ENCODE measurements at places on chromosomes 4 and X.

GRCh38 chr4:150970685-150971151 is 44.4 kb downstream of the LRBA start:
- DNase-seq, result no peak

DNA sequence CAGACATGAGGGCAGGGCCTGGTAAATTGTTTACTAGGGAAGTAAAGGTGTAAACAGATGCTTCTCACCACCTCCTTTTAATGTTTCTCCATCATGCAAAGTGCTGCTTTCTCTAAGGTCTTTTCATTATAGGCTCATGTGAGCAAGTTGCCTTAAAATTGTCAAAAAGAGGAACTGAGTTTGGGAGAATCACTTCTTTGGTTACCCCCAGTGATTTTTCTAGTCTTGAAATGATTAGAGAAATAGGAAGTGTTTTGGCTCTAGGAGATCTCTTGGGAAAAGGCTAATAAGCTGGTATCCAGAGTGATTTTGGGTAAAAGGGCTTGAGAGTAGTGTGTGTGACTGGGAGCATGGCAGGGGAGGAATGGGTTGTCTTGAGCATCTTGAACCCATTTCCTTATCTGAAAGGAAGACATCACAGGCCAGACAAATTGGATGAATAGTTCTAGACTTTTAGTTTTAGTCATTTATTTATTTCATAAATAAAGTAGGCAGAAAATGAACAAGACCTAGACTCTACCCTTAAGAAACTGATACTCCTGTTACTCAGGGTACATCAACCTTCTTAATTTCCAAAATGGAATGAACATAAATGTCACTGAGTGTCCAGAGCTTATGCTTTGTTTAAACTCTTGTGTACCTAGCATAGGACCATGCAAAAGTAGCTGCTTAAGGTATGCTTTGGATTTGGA is 14.2 kb downstream of the GRPR start:
- no peak for DNase-seq

DNA sequence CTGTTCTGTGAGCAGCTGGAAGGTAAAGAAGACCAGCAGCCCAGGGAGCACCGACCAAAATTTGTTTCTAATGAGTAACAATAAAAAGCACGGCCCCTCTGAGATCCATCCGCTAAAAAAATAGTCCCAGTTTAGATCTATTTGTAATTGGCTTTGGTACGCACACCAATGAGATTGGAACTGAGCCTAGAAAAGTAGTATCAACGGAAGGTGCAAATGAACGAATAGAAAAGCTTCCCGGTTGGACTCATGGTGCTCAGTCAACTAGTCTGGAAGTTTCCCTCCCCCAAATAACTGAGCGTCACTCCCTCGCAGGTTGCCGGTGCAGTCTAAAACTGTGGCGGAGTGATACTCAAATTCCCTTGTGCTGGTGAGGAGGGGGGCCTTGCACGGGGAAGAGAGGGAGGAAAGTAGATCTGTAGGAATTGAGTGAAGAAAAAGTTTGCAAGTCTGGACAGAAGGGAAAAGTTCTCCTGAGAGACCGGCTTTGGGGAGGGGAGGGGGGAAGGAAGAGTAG is at the start of gene COL4A5:
Gene COL4A5, plus strand, starts transcription at position 413 of the 517 bp plus-strand sequence. CDS start 288 bp downstream, outside the sequence.
- peak; percentile 23 for DNase-seq

DNA sequence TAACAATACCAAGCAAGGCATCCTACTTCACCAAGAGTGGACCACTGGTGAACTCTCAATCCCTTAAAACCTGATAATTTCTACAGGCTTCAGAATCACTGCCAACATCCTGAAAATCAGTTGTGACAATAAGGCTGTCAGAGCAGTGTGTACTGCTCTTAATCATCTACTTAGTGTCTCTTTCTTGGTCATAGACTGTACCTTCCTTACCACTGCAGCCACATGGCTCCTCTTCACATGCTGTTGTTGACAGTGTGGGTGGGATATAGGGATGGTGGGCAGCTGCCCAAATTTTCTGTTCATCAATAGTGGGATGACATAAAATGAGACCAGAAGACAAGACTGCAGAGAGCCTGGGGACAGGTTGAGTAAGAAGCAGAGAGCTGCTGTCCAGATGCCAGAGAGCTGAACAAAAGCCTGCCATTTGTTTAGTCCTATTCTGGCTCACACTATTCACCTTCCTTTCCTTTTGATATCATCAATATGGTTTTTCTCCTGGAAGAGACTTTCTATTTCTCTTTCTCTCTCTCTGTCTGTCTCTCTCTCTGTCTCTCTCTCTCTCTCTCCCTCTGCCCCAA is 178.9 kb downstream of the MGST2 start:
- no peak for DNase-seq

GRCh38 chr4:74111990-74112389 is 13.0 kb upstream of the CXCL2 start:
- DNase-seq, result peak; percentile 48

DNA sequence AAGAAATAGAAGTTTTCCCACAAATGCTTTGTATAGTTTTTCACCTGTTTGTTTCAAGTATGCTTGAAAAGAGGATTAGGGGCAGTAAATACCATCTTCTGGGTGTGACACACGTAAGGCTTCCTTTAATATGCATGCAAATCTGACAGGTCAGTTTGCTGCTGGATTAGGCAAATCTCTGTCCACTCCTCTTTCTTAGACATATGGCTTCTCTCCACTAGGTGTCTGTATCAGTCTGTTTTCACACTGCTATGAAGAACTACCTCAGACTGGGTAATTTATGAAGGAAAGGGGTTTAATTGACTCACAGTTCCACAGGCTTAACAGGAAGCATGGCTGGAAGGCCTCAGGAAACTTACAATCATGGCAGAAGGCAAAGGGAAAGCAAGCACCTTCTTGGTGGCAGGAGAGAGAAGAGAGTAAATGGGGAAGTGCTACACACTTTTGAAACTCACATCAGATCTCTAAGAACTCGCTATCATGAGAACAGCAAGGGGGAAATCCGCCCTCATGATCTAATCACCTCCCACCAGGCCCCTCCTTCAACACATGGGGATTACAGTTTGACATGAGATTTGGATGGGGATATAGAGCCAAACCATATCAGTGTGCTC is 66.9 kb downstream of the TAB3 start:
- no peak for DNase-seq

GRCh38 chrX:39174772-39175417 is 373.6 kb downstream of the MID1IP1 start:
- no peak for DNase-seq

- no peak for DNase-seq
These were observed 80.9 kb upstream of the MSANTD1 start for GRCh38 chr4:3168029-3168428.

DNA sequence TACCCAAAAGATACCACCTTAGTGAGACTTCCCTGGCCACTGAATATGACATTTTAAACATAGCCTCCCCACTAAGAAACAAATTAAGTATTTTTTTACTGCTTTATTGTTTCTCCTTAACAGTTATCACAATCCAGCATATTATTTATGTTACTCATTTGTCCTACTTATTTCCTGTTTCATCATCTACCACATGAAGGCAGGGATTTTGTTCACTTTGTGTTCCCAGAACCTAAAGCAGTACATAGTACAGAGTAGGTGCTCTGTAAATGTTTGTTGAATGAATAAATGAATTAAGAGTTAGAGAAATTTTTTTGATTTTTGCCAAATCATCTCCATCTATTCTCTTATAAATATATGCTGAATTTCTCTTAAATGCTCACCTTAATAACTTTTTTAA is 318.4 kb upstream of the GIMD1 start:
- DNase-seq, result no peak

DNA sequence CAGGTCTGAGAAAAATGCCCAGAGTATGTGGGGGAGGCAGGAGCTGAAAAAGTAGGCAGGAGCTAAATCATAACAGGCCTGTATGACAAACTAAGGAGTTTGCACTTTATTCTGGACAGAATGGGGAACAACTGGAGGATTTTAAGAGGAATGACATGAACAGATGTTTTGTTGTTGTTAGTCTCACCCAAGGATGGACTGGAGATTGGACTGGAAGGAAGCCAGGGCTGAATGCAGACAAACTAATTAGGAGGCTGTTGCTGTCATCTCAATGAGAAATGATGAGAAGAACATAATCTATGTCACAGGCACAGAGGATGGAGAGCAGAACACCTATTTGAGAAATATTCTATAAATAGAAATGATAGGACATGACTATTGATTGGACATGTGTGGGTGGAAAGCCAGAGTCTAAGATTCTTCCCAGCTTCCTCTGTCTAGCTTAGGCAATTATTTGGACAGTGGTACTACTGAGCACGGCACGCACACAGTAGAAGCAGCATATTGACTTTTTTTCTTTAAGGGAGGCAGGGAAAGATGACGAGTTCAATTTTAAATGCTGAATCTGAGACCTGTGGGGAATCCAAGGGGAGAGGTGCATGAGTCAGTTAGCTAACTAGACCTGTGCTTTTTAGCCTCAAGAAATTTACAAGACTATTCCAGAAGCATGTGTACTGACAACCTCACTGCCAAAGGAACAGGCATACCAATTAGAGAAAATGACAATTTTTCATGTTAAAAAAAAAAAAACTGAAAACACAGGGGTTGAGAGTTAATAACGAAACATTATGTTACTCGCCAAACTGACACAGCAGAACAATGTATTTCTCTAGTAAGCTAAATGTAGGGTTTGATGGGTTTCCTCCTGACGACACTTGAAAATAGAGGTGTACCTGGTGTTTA is 963 bp upstream of the USO1 start:
- DNase-seq, result peak; percentile 12

GRCh38 chrX:47212381-47213293 is 5.8 kb upstream of the CDK16 start:
- no peak for DNase-seq

GRCh38 chr4:97593248-97593647 is 550.0 kb downstream of the STPG2 start:
- DNase-seq, result no peak

DNA sequence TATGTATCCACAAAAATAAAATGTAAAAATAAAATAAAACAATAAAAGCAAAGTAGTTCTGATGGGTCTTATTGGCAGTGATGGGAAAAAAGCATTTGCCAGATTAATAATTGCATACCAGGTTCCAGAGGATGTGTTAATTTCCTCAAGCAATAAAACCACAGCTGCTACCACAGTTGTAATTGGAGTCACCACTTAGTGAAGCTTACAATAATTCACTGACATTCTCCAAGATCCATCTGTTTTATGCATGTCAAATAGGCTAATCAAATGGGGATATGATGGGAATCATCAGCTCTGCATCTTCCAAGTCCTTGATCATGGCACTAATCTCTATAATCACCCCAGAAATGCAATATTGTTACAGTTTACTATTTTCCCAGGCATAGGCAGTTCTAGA is 123.5 kb upstream of the EMCN start:
- peak; percentile 7 for DNase-seq

- no peak for DNase-seq
These were observed 9.4 kb upstream of the CCNQ start for GRCh38 chrX:153608376-153608775.

- no peak for DNase-seq
These were observed 223.4 kb upstream of the RPL34 start for GRCh38 chr4:108396900-108397497.

- no peak for DNase-seq
These were observed 37.9 kb upstream of the MXRA5 start for GRCh38 chrX:3384327-3384726.

DNA sequence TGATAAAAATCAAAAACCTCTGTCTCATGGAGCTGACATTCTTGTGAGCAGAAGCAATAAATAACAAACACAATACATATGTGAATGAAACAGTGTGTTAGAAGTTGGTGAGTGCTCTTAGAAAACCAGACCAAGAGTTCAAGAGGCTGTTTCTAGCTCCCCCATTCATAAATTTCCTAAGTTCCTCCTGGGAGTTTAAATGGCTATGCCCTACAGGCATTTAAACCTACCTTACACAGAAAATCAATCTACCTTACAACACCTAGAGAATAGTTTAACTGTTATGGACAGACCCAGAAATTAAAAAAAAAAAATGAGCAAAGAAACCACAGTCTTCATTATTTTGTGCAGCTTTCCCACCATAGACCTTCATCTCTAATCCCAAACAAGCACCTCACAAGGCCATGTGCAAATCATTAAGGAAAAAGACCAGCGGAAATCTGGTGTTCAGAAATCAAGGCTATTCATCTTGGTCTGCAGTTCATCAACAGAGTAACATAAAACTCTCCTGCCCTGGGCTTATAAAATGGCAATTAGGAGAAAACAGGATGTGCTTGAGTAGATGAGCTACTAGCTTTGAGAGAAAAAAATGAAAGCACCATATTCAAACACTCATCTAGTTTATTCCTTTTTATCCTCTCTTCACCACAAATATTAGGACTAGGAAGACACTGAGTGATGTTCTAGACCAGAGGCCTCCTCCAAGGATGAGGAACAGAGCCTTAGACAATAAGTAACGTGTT is 147.2 kb downstream of the SHROOM3 start:
- no peak for DNase-seq

DNA sequence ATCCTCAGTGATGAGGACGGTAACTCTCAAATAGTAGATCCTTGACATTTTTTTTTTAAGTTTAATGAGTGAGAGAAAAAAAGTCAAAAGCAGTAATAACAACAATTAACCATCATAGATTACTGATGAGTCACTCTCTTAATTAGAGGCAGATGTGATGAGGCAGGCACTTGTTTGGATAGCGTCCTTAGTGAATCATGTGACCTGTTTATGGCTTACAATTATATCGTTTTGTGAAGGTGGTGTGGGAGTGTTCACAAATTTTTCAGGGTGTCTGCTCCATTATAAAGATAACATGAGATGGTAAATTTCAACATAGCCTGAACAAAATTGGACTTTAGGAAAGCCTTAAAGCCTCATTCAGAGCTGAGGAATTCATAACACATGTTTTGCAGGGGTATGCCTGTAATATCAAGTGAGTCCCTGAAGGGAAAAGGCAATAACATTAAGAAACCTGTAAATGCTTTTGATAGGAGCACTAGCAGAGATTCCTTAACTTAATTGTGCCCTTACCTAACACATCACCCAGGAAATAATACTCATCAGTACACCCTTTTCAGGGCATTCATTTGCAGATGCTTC is 51.9 kb upstream of the XIAP start:
- DNase-seq, result peak; percentile 7

DNA sequence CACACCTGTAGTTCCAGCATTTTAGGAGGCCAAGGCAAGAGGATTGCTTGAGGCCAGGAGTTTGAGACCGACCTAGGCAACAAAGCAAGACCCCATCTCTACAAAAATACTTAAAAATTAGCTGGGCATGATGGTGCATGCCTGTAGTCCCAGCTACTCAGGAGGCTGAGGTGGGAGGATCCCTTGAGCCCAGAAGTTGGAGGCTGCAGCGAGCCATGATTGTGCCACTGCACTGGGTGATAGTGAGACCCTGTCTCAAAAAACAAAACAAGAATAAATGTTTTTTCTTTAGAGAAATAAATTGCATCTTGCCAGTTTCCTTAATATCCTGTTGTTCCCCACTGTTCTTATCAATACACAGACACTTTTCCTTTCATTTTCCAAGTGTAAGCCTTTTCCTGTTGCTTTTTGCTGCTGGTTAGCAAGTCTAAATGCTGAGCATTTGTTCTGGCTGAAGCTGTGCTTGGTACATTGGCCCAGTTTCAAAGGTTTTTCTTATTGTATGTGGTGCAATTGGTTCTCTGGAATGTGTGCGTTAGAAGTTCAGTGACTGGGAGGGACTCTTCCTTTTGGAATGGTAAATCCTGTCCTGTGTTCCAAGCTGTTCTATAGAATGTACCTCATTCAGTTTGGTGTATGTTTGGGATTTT is 98.2 kb downstream of the AFF1 start:
- no peak for DNase-seq

Measured in Ammon's horn (tissue), 1 donor.